ENCODE measurements at places on chromosomes 16 and 17.
A peak's percentile ranks its signal among the peaks of the same experiment; 100 is the strongest.

GRCh38 chr16:1709356-1709755 lies 3.4 kb downstream of the MAPK8IP3 start:
- DNase-seq: no peak

GRCh38 chr16:21260870-21261791 lies 17.0 kb downstream of the CRYM start:
- DNase-seq: no peak

DNA sequence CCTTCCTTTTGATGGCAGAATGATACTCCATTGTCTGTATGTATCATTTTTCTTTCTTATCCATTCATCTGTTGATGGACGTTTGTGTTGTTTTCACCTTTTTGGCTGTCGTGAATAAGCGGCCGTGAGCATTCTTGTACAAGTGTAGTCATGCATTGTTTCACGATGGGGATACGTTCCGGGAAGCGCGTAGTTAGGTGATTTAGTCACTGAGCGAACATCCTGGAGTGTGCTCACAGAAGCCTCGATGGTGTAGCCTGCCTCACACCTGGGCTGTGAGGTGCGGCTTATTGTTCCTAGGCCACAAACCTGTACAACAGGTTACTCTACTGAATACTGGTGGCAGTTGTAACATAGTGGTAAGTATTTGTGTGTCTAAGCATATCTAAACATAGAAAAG lies 136.5 kb downstream of the CMIP start:
- no peak for DNase-seq

DNA sequence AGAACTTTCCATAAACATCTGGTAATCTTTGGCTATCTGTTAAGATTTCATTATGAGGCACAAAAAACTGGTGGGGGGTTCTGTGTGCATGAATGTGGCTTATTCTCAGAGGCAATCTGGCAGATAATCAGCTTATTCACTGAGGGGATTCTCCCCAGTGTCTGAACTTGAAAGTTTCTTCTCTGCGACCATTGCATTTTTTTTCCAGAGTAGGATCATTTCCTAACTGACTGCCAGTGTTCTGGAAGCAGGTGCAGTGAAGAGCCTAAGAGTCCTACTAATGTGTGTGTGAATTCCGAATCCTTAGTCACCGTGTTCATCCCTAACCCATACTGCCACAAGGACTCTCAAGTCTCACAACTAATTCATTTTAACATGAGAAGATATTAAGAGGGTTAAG lies 64.9 kb upstream of the LRRC37A3 start:
- DNase-seq: no peak

GRCh38 chr16:87201790-87202189 lies 115.4 kb downstream of the C16orf95 start:
- DNase-seq: no peak

- DNase-seq: no peak
Measured at GRCh38 chr17:55842405-55843158, 91.7 kb downstream of the PCTP start.

DNA sequence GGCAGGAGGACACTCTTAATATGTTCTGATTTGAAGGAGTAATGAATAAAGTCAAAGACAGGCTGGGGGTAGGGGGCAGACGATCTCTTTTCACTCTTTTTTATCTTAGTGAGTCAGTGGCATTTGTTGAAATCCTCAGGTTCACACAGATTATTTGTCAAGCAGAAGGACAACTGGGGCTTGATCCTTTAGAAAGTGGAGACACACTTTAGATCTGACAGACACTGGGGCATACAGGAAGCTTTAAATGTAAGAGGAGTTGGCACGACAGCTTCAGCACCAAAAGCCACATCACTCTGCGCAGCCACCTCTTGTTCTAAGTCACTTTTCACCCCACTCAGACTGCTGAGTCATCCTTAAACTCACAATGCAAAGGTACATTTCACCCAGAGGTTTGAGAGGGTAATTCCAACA lies 121.5 kb downstream of the STXBP4 start:
- peak; percentile 0 for DNase-seq

DNA sequence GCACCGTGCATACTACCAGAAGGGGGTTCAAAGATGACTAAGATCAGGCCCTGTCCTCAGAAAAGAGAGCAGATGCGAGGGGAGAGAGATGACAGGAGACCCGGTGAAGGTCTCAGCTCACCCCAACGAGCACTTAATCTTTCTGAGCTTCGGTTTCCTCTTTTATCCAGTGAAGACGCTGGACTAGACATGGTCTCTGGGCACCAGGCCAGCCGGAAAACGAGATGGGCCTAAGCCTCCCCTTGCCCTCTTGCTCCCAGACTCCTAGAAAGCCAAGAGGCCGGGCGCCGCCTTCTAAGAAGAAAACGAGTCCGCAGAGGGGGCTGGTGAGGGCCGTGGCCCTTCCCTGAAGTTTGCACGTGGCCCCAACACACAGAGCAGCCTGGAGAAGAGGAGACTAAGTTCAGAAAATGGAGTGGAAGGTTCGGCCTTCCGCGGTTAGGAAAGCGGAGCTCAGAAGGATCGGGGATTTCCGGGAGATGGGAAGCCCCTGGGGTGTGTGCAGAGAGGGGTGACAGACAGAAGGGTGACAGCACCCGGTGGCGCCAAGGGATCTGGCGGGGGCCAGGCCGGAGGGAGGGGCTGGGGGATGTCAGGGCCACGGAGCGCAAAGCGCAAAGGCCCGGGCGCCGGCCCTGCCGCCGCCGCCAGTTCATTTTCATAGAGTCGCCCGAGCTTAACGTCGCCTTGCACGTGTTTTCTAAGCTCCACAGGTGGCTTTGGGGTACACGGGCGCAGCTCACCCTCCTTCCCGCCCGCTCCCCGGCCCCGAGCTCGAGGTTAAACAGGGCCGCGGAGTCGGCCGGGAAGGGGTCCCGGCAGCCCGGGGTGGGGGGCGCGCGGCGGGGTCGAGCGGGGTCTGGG lies 42.1 kb upstream of the BHLHA9 start:
- peak; percentile 12 for DNase-seq

- no peak for DNase-seq
Measured at GRCh38 chr17:20098314-20098713, 89.2 kb downstream of the SPECC1 start.

DNA sequence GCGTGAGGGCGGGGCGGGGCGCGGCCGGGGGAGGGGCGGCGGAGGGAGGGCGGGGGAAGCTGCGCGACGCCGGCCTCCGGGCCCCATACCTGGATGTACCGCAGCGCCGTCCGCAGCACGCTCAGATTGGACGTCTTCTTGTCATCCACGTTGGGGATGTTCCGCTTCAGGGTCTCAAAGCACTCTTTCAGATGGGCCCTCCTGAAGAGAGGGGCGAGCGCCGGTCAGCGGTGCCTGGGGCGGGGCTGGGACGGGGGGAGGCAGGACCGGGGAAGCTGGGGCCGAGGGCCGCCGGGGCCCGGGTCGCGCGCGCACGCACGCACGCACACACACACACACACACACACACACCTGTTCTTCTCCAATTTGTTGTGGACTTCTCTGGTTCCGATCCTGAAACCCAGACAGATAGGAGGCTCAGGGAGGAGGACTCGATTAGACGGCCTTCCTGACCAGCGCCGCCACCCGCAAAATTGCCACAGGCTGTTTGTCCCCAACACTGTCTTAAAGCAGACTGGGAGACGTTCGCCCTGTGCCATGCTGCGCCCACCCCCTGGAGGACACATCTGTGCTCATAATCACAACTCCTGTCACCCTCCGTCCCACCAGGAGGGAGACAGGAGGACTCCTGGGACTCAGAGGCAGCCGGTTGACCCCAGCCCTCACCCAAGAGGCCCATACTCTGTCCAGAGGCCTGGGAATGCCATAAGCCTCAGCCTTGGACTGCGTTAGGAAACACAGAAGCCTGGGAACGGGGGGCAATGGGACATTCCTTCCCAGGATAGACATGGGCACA lies 6.7 kb downstream of the MNT start:
- DNase-seq: no peak

GRCh38 chr17:1294157-1294717 lies 14.8 kb downstream of the TRARG1 start:
- DNase-seq: peak; percentile 69

GRCh38 chr16:87790292-87791100 lies 24.7 kb upstream of the KLHDC4 start:
- no peak for DNase-seq

- no peak for DNase-seq
Measured at GRCh38 chr17:61284174-61284573, 115.5 kb upstream of the TBX2 start.

GRCh38 chr17:8019166-8019565 lies 16.8 kb downstream of the GUCY2D start:
- DNase-seq: no peak

DNA sequence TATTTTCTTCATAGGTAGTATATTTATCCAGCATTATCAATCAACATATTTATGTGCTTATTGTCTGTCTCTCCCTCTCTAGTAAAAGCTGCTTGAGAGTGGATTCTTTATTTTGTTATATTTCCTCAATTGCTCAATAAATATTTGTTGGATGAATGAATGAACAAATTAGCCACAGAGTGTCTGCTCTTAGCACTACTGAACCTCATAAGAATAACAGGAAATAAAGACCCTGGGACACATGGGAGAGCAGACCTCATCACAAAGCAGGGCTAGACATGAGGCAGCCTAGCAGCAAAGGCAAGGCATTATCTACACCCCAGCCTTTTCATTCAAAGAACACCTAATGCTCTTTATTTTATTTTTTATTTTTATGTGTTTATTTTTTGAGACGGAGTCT lies 34.9 kb upstream of the TANC2 start:
- no peak for DNase-seq

DNA sequence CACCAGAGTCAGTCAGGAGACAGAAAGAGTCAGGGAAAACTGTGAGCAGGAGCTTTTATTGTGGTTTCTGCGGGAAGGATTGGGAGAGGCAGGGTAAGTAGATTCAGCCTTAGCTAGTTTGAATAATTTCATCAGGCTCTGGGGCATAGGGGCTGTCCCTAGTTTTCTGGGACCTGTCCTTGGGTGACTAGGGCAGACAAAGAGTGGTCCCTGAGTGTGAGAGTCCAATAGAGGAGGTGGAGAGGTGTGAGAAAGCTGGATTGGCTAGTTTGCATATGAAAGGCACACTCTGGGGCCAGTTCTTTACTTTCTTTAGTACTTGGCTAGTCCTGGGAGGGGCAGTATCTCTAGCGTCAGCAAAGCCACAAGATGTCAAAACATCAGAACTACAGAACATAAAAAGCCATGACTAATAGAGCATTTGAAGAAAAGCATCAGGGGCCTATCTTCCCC lies 255.6 kb downstream of the HS3ST3A1 start:
- no peak for DNase-seq

GRCh38 chr16:56911771-56912571 lies 20.0 kb upstream of the HERPUD1 start:
- DNase-seq: no peak

DNA sequence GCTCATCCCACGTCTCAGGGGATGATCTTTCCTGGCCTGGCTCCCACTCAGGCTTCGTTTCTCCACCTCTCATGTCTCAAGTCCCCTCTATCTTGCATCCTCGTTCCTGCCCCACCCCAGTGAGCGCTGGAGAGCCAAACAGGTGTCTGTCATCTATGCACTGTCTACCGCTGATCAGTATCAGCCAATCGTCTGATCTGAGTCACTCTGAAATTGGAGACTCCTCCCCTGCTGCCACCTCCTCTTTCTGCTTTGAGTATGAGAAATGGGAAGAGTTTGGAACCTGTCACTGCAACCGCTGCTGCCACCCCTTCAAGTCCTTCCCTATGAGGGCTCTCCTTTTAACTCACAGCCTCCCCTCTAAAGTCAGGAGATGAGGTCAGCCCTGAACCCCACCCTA lies 28.0 kb downstream of the FZD2 start:
- no peak for DNase-seq

GRCh38 chr17:48873209-48873608 lies 19.4 kb upstream of the ATP5MC1 start:
- DNase-seq: no peak

All from stimulated activated CD8-positive, alpha-beta memory T cell treated with anti-CD3 and anti-CD28 coated beads, Interleukin-7, amount 100 ng/mL, for 4 hours (primary cell).